Upper lobe of left lung (tissue), 6 donors: ENCODE measurements at places on chromosomes 11 and 22.

DNA sequence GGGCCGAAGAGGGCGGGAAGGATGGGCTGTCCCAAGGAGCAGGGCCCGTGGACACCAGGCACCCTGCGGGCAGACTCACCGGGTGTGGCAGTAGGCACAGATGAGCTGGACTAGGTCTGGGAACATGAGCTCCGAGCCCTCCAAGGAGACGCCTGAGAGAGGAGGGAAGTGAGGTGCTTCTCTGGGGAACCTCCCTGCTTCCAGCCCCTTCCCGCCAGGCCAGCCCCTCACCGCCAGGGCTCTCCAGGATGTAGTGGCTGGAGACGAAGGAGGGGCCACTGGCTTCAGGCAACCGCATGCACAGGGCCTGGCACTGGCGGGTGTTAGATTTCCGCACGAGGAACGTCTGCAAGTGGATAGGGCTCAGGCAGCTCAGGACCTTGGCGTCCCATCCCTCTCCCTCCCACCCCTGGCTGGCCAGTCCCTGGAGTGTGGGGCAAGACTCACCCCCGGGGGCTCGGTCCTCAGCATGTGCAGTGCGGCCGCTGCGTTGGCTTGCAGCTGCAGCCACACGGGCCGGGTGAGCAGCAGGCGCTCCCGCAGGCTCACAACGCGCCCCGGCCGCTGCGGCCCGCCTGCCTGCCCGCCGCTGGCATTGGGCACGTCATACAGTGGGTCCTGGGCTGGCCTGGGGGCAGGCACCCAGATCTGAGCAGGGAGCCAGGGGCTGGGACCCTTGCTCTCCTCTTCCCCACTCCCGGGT lies 552 bp downstream of the RIN1 start:
- DNase-seq: peak; percentile 88

DNA sequence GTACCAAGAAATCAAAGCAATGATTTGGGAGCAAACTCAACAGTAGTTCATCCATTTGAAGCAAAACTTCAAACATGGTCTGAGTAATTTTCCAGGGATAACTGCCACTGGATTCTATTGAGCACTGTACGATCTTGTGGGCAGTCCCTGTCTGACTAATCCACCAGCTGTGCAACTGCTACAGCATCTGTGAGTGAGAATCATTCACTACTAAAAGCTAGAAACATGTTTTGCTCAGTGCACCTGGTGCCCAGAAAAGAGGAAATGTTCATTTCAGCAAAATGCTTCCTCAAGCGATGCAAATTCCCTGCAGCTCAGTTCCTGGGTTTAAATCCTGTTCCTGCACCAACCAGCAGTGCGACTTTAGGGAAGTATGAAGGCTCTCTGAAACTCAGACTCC lies 1077.9 kb downstream of the DLG2 start:
- no peak for DNase-seq

- peak; percentile 74 for DNase-seq
Observed at GRCh38 chr22:17213976-17214375, 5.3 kb downstream of the ADA2 start.

GRCh38 chr11:74085542-74085892 lies 76.6 kb upstream of the UCP3 start:
- no peak for DNase-seq

GRCh38 chr11:20541503-20541902 lies 57.9 kb upstream of the SLC6A5 start:
- no peak for DNase-seq

- DNase-seq: no peak
Observed at GRCh38 chr11:61315260-61315659, 17.6 kb downstream of the DDB1 start.

DNA sequence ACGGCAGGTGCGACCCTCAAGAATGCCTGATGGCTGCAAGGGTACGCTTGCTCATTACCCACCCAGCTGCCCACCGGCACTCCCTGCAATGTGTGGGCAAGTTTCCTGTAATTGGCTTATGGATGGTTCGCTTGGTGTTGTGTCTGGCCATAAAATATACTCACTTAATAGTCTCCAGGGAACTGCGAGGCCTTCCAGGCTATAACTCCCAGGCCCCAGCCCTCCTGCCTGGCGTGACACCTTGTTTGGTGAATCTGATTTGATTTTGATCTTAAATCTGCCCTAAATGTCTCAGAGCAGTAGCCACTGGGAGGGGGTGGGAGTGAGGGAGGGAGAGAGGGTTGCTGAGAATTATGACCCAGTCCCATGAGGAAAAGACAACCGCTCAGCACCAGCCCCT lies 572.2 kb downstream of the BUD13 start:
- DNase-seq: no peak

DNA sequence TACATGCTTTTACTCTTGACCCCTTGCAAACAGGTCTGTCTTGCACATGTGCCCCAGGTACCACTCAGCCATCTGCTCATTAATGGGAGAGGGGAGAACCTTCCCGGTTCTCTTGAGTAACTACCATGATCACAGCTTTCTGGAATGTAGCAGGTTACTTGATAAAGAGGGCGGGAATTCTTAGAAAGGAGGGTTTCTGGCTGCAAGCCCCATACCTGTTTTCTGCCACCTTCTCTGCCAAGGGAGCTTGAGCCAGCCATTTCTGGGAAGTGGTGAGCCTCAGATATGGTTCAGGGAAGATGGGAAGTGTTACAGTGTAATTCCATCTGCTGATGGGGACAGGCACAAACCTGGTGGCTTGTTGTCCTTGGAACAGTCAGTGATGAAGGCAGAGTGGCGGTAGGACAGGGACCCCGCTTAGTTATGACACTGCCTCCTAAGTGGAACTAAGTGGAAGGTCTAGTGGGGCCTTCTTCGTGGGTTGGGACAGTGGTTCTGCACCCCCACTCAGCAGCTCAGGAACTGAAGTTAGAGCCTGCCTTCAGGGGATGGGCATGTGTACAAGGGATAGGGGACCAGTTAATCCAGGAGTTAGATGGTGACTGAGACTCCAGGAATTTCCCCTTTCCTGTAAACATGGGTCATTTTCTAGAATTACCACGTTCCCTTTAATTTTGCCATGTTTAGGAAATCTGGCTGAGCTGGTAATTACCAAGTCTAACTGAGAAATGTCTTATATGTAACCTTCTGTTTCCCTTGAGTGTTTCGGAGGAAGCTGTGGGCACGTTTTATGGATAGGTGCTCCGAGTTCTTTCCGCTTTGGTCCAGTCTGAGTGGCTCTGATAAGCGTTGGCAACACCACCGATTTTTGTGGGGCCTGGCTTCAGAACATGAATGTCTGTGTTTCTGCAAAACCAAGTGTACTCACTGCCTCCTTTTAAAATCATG lies 35.3 kb downstream of the BCR start:
- DNase-seq: peak; percentile 63

DNA sequence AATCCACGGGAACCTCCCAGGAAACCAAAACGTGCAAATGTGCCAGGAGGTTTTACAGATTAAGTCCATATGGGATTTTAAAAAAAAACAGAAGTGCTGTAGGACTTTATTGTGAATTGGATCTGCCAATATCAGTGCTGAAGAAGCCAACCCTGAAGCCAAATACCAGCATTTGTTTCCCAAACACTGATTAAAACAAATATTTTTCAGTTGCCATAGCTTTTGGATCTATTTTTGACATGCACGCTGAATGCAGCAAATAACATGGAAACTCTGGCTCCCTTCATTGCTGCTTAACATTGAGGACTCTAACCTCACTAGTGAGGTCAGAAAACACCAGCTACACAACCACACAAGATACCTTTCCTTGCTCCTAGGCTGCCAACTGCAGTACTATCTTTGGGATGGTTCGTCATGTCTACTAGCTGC lies 28.4 kb upstream of the SIK2 start:
- no peak for DNase-seq

DNA sequence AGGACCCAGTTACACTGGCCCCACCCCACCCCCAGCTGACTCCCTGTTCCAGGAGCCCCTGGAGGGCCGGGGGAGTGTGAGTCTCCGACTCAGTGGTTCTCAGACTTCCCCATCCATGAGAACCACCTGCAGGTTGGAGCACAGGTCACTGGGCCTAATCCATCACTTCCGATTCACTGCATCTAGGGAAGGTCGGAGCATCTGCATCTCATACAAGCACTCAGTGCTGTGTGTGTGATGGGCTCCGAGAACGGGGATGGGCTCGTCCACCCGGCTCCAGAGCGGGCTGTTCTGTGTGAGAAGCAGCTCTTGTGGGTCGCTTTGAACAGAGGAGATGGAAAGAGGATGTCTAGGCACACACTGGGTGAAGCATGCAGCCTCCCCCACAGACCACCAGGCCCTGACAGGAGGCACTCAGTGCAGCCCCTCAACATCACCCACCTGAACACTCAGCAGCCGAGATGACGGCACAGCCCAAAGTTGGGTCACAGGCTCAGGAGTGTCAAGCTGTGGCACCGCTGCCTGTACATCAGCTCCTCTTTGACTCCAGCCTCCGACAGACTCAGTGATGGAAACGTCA lies 541.4 kb downstream of the BRD1 start:
- DNase-seq: no peak

GRCh38 chr11:19243613-19244012 lies 2.9 kb upstream of the E2F8 start:
- DNase-seq: no peak

DNA sequence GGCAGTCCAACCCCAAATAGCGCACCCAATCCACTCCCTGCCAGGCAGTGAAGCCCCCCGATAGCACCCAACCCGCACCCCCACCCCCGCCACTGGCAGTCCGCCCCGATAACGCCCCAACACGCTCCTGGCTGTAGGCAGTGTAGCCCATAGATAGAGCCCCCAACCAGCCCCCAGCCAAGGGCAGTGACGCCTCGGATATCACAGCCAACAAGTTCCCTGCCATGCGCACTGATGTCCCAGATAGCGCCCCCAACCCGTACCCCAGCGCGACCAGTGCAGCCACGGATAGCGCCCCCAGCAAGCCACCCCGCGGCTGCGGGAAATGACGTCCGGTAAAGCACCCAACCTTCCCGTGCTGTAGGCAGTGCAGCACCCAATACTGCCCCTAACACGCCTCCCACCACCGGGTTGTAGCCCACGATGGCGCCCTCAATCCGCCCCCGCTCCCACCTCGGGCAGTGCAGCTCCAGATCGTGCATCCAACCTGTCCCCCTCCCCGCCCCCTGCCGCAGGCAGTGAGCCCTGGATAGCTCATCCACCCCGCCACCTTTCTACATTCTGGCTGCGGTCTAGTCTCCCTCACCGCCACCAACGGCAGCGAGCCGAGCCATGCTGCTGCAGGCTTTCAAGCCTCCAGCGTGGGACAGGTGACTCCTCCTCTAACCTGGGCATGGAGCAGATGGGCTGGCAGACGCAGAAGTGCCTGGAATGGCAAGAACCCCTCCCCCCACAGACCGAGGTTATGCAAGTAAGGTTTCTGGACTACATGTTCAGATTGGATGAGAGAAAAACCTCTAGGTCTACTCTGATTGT lies 625 bp downstream of the RFPL2 start:
- peak; percentile 75 for DNase-seq

DNA sequence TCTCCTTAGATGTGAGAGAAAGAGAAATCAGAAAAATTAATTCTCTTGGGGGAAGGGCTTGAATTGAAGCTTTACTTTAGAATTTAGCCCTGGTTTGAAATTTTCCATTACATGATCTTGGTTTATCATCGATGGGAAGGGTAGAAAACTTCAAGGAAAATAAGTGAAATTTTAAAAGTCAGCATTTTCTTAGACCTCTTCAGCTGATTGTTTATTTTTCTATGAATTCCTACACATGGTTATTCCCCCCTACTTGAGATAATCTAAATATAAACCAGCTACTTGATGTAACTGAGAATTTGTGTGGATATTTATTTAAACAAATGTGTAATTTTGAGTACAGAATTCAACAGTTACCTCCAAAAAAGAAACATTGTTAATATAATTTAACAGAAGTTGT lies 10.9 kb downstream of the PIH1D2 start:
- DNase-seq: no peak

DNA sequence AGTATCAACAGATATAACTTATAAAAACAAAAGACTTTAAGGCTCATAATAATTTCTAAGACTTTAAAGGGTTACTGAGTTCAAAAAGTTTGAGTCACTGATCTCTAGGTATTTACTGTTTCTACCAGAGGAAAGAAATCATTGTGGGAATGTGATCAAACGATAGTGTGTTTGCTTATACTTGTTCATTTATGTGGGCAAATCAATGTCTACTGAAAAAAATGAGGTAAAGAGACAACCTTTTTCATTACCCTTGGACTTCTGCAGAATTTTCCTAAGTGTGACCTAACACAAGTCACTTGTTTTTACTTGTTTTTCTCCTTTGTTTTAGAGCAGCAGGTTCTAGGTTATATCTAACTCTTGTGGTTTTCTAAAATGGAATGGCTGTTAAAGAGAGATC lies 65.4 kb downstream of the PRR5L start:
- DNase-seq: no peak

DNA sequence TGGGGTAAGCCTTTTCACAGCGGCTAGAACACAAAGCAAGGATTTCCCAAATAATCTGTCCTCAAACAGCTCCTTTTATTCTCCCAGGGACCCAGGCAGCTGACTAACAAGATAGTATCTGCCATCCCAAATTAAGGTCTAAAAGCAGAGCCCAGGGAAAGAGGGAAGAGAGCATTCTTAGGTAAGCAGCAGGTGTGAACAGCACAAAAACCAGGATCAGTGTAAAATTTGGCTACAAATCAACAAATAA lies 79.9 kb downstream of the RBMXL2 start:
- DNase-seq: no peak

DNA sequence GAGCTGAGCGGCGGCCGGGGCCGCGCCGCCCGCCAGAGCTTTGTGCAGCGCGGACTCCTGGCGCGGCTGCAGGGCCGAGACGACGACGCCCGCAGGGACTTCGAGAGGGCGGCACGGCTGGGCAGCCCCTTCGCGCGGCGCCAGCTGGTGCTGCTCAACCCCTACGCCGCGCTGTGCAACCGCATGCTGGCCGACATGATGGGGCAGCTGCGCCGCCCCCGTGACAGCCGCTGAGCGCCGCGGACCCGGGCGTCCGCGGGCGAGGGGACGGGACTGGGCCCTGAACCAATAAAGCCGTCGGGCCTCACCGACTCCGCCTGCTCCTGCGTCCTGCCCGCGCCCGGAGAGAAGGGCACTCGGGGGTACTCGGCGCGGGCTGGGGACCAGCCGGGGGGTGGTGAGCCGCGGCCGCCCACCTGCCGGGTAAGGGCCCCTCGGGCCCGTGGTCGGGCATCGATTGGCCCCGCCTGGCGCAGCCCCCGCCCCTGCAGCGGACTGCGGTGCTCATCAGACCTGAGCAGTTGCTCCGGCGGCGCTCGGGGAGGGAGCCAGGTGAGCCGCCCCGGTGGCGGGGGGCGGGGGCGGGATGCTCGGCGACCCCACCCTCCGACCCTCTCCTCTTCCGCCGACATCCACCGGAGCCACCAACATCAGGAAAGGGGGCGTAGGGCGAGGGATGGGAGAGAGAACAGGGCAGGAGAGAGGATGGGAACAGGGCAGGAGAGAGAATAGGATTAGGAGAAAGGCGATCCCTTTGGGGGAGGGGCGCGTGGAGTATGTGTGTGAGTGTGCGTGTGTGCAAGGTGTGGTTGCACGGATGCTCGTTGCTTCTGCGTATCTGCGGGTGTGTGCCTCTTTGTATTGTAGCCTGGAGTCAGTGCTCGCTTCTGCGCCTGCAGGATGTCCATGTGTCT lies at the start of gene TMEM25:
TMEM25 (plus strand) TSS at position 510 of the 914 bp plus-strand sequence. CDS start 610 bp downstream, outside the sequence.
- peak; percentile 70 for DNase-seq

GRCh38 chr11:36328966-36329673 lies 33.0 kb downstream of the PRR5L start:
- no peak for DNase-seq

- DNase-seq: no peak
Observed at GRCh38 chr11:125452125-125452470, 44.0 kb downstream of the FEZ1 start.
